ENCODE measurements at places on chromosomes 3 and 15.

- DNase-seq = no peak
Observed at GRCh38 chr15:58069008-58069407, 3.5 kb upstream of the ALDH1A2 start.

DNA sequence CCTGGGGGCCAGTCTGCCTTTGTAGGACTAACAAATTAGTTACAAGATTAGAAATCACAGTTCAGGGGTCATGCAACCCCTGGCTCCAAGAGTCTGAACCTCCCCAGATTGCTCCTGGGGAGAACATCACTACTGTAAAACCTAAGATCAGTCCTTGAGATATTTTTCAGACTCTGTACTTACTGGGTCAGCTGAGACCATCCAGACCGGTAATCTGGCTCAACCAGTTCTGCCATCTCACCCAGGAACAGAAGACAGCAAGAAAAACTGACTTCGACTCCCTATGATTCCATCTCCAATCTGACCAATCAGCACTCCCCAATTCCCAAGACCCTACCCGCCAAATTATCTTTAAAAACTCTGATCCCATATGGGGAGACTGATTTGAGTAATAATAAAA, 47.5 kb downstream of the NMD3 start:
- DNase-seq = no peak

DNA sequence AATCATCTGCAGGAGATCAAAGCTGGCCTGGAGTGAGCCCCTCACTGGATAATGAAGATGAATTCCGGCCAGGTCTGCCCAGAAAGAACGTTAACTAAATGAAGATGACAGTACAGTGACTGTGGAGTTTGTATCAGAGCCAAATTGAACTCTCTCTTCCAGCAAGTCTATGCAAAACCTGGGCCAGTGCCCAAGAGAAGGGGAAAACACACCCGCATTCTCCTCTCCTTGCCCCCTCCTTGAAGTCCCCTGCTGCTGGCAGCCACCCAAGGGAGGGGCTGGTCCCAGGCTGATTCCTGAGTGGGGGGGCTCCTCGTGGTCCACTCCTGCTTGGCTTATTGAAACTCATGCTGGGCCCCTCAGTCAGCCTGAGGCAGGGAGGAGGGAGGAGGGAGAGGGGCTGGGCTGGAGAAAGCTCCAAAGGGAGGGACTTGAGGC, 155.7 kb downstream of the RAB11A start:
- no peak for DNase-seq

DNA sequence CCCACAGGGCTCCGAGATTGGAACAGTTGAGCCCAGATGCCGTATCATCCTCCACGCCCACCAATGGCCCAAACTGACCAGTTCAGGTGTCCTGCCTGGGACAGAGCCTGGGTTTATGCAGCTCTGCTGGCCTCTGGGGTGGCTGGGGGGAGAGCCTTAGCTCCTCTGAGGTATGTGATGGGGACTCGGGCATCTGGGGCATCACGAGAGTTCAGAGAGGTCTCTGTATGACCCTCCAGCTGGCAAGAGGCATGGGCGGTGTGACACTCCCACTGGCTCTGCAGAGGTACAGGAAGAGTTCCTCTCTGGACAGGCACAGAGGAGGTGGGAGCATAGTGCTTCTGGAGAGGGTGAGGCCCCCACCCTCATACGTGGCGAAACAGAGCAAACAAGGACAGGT, 26.6 kb upstream of the DUSP7 start:
- DNase-seq = no peak

DNA sequence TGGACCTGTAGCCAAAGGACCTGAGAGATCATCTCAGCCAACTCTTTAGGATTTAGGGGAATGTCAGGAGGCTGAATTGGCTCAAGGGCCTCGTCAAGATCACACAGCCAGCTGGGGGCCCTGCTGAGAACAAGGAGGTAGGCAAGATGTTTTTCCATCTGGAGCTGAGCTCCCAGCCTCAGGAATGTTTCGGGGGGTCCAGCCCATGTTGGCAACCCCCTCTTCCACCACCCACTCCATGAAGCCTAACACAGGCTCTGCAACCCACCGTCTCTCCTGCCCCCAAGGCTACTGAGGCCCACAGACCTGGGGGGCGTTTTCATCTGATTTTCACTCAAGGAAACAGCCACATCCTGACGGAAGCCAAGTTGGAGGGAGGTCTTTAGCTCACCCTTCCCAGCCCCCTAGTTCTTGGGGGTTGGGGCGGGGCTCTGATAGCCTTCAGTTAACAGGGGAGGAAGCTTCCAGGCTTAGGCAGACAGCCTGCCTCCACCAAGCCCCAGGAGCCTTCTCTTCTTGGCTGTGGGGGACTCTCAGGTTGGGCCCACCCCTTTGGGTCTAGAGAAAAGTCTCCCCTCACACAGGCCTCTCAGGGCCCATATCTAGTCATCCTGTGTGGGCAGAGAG, 48.8 kb downstream of the EPHB3 start:
- DNase-seq = no peak

DNA sequence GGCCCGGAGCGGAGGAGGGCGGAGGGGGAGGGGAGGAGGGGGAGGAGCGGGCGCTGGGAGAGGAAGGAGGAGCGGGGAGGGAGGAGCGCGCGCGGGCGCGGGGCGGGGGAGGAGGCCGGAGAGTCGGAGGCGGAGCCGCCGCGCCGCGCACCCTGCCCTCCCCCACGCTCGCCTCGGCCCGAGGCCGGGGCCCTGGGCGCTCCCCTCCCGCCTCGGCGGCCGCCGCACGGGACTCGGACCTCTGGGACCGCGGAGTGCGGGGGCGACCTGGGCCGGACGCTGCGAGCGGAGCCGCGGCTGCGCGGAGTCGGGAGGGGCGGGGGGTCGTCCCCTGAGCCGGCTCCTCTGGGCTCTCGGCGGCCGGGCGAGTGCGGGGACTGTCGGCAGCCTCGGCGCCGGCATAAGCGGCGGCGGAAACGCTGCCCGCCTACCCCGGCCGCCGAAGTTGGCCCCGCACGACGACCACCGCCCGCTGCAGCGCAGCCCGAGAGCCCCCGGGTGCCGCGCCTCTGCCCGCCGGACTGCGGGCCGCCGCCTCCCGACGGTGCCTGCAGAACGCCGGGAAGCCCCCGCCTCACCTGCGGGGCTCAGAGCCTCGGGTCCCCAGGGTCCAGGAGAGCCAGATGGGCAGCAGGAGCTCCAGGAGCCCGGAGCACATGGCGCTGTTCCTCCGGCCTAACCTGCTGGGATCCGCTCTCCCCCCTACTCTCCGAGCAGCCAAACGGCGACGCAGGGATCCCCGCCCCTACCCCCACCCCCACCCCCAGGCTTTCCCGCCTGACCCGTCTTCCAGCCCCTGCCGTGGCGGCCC, 406 bp upstream of the GABRB3 start:
- DNase-seq = no peak

- DNase-seq = no peak
Observed at GRCh38 chr3:139532976-139533375, 6.6 kb downstream of the RBP1 start.

- no peak for DNase-seq
Observed at GRCh38 chr3:135145581-135145980, 350.5 kb downstream of the EPHB1 start.

GRCh38 chr3:159252772-159253384, 451.0 kb downstream of the MFSD1 start:
- DNase-seq = no peak

DNA sequence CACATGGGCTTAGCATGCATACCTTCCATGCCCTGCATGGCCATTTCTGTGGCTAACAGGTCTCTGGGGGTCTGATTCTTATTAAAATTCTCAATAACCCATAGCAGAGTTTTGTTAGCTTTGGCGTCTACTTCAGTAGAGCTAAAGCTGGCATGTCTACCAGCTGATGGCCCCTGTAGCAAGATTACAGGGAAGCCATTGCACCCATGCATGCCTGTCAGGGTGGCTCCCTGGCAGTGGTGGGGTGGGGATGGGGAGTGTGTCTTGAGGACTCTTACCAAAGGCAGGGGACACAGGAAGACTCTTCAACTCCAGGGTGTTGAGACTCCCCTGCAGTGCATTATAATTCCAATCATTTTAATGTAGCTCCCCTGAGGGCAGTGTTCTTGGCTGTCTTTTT, 4.7 kb downstream of the KY start:
- DNase-seq = no peak

DNA sequence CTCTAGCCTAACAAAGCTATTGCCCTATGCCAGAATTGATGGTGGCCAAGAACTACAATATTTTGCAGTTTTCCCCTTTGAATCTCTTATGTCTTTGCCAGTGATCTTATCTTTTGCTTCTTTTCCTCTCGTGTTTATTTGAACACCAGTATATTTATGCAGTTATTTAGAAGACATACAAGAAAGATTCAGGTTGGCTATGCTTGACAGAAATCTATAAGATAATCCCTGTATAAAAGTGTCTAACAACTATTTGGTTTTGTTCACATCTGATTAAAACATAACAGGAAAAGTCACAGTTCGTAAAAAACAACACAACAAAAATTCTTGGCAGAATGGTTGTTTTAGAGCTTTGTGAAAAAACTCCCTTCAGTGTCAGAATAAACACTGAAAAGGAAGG, 63.7 kb downstream of the SEMA6D start:
- no peak for DNase-seq

GRCh38 chr3:11568503-11569155, 75.1 kb downstream of the VGLL4 start:
- DNase-seq = no peak

GRCh38 chr3:191566469-191566868, 105.5 kb downstream of the PYDC2 start:
- DNase-seq = no peak

DNA sequence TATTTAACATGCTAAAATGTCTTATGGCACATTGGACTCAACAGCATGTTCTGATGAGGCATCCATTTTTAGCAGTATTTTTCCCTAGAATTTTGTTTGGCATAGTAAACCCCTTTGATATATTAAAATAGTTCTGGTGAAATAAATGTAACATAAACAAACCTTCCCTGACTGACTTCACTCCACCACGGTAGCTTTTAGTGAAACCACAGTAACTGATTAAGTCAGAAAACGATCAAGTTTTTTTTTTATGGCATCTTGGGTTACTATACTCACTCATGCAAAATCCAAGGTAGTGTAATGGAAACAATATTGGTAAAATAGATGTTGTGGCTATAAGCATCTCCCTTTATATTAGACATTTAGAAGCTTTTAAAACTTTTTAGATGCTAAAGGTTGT, 2.8 kb downstream of the SERP1 start:
- DNase-seq = no peak

DNA sequence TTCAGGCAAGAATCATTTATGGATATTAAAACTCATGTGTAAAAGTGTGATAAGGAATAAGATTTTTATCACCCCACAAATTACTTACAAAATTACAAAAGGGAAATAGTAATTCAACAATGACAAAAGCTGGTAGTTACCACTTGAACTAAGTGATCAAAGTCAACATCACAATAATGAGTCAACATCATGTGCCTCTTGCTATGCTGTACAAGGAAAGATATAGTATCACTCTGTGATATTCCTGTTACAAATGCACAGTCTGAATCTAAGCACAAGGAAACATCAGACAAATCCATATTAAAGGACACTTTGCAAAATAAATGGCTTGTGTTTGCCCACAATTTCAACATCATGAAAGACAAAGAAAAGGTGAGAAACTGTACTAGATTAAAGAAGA, 90.5 kb upstream of the PLCL2 start:
- no peak for DNase-seq

- DNase-seq = no peak
Observed at GRCh38 chr3:69724722-69725435, 14.4 kb upstream of the MITF start.

- DNase-seq = no peak
Observed at GRCh38 chr3:69842351-69842750, 103.1 kb downstream of the MITF start.

DNA sequence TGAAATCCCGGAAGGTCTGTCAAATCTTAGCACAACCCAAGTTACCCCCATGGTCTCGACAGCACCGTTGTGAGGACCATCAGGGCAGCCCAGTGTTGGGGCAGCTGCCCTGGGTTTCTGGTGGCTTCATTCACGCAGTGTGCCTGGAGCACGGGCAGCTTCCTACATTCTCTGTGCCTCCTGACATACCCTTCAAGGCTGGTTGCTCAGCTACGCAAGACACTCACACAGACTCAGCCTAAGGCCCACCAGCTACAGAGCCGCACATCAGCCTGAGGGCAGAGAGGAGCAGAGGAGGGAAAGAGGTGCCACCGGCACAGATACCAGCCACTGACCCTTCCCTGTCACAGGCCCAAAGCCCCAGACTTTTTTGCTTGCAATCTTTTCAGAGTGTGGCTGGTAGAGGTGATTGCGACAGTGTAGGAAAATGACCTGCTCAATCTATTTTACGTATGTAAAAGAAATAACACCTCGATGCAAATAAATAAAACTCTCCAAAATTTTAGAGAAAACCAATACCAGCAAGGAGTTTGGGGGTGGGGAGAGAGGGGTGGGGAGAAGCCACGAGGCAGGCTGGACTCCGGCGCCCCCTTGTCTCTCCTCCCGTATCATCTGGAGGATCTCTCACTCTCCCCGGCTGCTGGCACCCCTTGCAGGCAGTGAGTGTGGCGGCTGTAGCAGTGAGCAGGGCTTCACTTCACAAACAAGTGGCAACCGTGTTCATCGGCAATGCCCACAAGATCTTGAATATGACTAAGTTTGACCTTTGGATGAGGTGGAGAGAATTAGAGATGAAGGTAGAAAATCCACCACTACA, 12.7 kb downstream of the CSPG5 start:
- DNase-seq = no peak

Measured in cortex of kidney (tissue), 1 donor.